Right cardiac atrium (tissue), 5 donors: ENCODE measurements at places on chromosomes 3 and 15. TPM values are rescaled to one million over a fixed set of nuclear protein-coding genes. Genes with fewer than 3 reads are reported as not detected.
A peak's percentile ranks its signal among the peaks of the same experiment; 100 is the strongest.

The SEC22A gene
- total RNA-seq: 11.8 TPM

The C3orf80 gene
- total RNA-seq: 0.40 TPM

The C3orf85 gene
- total RNA-seq: not detected

The C3orf20 gene
- not detected for total RNA-seq

GRCh38 chr3:10353661-10354360 lies 32.9 kb upstream of the SEC13 start:
- DNase-seq: no peak

DNA sequence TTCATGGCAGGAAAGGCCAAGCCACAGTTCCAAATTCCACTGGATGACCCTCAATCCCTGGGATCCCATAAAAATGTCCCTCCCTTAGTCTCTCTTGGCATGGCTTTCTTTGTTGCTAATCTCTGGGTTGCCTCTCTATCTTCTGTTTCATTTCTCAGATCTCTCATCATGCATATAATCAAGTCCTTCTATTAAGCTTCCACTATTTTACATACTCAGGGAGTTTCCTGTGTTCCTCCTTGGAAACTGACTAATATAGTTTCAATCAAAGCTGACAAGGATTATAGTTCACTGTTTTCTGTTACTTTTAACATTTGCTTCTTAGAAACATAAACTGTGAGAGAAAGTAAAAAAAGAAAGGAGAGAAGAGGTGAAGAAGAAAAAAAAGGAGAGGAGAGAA lies 113.8 kb upstream of the COL8A1 start:
- DNase-seq: no peak

GRCh38 chr15:68765602-68766368 lies 54.9 kb downstream of the ANP32A start:
- no peak for DNase-seq

DNA sequence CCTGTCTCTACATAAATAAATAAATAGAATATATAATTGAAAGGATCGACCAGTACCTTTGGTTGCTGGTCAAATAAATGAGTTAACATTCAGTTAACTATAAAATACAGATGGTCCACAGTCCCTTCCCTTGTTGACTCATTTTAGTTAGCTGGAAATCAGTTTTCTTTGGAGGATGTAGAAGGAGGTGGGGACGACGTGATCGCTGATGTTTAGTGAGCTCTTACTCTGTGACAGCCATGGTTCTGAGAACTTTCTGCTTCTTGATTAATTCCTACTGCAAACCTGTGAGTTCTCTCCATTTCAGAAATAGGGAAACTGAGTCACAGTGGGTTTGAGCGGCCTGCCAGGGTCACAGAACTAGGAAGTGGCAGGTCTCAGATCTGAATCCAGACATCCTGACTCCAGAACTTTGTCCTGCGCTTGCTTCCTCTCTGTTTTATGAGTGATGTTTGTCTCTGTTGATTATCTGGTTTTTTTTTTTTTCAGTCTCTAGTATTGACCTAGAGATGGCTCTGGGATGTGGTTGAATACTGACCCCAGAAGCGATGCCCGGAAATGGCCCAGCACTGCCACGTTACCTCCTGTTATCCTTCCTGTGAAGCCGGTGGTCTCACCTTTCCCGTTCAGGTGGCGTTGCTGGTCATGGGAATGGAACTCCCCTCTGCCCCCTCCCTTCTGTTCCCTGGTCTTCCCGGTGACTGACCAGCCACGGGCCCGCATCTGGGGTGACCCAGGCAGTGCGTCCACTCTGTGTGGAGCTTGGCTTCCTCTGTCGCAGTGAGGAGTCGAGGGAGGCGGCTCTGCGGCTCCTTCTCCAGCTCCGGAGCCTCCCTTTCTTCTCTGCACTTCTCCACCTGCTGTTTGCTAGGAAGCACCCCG lies 18.2 kb downstream of the SYNM start:
- peak; percentile 70 for DNase-seq

DNA sequence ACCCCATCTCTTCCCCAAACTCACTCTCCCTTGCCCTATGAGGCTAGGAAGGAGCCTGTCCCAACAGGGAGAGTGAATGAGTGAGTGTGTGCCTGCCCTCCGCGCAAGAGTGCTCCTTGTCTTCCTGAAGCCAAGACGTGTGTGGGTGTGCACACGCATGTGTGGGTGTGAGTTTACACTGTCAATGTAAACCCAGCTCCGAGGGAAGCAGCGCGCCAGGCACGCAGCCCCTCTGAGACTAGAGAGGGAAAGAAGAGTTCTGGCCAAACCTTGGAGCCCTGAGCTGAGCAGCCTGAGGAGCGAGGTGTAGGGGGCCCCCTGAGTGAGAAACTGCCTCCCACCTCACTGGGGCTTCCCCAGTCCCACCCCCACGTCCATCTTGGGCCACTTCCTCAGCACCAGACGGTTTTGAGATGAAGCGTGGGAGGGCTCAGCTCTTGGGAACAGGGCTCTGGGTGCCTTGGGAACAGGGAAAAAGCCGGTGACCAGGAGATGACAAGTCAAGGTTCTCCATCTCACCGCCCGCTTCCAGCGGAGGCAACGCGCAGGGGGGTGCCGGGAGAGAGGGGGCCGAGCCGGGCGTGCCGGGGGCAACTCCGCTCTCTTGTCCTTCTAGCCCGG lies 5.1 kb downstream of the MECOM start:
- DNase-seq: peak; percentile 76

DNA sequence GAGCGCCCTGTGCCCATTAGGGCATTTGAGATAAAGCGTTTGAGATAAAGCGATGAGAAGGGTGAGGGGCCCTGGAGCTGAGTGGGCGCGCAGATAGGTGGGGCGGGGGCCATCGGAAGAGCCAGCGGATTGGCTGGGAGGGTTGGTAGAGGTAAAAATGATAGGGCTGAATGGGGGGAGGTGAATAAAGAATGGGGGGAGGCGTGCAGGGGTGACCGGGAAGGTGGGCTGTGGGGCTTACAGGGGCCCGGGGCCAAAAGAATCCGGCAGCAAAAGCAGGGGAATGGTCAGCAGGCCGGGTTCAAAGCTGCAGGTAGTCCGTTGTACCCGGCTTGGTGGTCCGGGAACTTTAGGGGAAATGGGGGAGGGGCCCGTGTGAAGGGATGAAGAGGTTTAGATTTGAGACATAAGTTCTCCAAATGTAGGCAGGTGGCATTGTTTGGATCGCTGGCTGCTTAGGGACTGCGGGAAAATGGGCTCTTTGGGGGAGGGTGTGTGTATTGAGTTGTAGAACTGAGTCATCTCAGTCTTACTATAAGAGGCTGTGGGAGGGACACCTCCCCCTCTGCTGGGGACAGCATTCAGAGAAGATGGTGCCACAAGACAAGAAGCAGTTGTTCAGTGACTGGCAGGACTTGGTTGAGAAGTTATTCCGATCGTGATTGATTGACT lies 610 bp downstream of the ARID3B start:
- peak; percentile 59 for DNase-seq

- DNase-seq: no peak
Observed at GRCh38 chr3:107222907-107223306, 154.3 kb upstream of the CCDC54 start.

DNA sequence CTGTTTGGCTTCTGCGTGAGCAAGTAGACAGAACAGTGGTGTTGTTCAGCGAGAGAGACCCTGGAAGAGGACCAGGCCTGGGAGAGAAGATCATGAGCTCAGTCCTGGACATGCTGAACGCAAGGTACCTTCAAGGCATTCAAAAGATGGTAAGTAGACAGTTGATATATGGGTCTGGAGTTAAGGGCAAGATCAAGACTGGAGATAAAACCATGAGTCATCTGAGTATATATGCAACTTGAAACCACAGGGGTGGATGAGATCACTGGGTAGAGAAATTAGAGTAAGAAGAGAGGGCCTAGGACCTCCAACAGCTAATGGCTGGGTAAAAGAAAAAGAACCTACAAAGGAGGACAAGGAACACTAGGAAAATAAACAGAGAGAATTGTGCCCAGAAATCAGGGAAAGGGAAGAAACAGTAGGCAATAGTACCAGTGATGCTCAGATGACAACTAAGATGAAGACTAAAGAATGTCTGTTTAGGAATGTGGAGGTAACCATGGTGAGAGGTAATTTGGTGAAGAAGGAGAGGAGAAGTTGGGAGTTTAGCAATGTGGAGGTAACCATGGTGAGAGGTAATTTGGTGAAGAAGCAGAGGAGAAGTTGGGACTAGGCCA lies 343.2 kb upstream of the ADAMTS9 start:
- DNase-seq: no peak

DNA sequence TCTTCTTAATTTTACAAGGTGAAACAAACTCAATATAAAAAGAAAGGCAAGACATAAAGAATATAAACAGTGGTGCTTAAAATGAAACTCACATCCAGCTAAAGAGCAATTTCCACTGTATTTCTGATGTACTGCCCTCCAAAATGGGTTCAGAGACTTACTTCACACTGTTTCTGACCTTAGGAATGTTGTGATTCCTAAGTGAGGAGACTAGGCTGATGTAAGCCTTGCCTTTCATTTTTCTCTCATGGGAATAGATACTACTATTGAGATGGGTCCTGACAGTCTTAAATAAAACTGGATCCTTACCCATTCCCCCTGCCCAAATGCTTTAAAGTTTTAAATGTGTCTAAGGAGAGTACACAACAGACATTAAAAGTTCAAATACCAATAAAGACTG lies 86.9 kb downstream of the CBLB start:
- no peak for DNase-seq

GRCh38 chr3:79067734-79068133 lies 700.1 kb downstream of the ROBO1 start:
- DNase-seq: no peak

- no peak for DNase-seq
Observed at GRCh38 chr3:143283432-143284128, 164.0 kb downstream of the CHST2 start.
